ENCODE measurements at places on chromosomes 1 and 21. TPM values are rescaled to one million over a fixed set of nuclear protein-coding genes. Genes with fewer than 3 reads are reported as not detected.
A peak's percentile ranks its signal among the peaks of the same experiment; 100 is the strongest.

DNA sequence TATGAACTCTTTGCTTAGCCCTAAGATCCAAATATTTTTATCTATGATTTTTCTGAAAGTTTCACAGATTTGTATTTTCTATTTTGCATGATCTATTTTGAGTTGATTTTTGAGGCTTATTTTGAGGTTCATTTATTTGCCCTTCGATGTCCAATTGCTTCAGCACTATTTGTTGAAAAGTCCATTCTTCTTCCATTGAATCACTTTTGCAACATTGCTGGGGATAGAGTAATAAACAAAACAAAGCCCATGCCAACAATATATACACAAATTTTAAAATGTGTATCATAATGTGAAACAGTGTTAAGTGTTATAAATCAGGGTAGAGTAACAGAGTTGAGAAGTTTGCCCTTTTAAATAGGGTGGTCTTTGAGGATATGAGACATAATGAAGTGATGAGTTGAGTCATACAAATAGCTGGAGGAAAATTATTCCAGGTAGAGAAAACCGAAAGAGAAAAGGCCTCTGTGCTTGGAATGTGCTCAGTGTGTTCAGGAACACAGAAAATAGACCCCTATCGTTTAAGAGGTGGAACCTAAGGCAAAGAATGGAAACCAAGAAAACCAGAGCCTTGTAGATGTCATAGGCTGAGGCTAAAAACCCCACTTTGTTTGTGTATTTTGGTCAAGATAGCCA is 172.7 kb upstream of the NR5A2 start:
- no peak overlapping the region for H3K27ac ChIP-seq
- no peak for DNase-seq
- H3K4me1 ChIP-seq = no peaks in the 10 kb centered on the region
- no peaks in the 10 kb centered on the region for H3K27me3 ChIP-seq
- H3K4me3 ChIP-seq = no peak overlapping the region

DNA sequence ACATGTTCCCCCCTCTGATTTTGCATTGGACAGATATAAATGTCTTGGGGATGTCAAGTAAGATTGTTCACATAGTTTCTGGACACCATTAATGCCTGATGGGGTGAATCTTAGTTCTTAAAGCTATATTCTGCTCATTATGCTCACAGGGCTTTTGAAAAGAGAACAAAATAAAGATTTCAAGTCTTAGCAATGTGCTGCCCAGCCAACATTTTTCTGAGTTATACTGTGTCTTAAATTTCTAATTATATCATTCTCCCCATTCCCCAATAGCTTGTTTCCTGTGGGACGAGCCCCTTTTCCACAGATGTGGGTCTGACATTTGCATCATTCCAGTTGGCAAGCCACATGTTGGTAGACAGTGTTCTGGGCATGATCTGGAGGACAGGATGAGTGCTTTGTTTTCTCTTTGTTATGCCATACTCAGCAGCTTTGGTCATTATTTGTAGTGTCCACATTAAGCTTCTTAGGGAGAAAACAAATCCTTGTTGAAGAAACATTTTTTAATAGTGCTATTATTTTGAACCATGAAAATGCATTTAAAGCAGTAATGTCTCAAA is 32.8 kb downstream of the MTARC1 start:
- no peaks in the 10 kb centered on the region for H3K27me3 ChIP-seq
- no peaks in the 10 kb centered on the region for H3K36me3 ChIP-seq
- H3K4me3 ChIP-seq = no peak overlapping the region
- peaks cover 3% of the 10 kb centered on the region for H3K4me1 ChIP-seq

DNA sequence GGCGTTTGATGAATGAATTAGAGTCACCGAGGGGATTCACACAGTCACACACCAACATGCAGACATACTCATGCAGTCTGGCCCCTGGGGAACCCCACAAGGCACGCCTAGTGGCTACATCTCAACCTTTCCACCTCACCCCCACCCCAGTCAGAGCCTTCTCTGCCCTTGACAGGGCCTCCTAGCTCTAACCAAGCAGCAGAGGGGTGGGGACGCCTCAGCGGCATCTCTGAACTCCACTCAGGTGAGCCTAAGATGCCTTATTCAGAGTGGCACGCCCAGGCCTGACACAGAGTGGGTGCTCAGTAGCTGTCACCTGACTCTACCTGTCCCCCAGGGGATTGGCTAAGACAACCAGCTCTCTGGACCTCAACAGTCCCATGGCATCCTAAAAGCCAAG is 3.7 kb upstream of the SDC3 start:
- no peaks in the 10 kb centered on the region for H3K27me3 ChIP-seq
- no peak overlapping the region for H3K4me3 ChIP-seq
- H3K27ac ChIP-seq = no peak overlapping the region
- peak; percentile 63 for DNase-seq

DNA sequence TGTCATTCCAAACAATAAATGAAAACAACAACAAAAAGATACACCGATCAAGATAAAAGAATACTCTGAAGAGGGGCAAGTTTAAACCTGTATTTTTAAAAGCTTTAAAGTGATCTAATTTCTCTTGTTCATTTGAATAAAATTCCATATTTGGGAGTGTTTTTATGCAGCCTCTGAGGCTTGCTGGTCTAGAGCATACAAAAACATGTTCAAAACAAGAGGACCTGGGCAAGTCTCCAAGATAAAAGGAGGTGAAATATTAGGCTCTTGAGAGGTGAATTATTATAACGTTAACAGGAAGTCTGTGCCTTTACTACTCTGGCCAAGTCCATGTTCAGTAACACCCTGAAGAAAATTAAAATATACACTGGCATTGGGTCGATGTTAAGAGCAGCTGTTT is 20.1 kb downstream of the URB1 start:
- peaks cover 36% of the 10 kb centered on the region for H3K4me1 ChIP-seq
- peak; percentile 19 for DNase-seq
- no peaks in the 10 kb centered on the region for H3K27me3 ChIP-seq
- peak overlapping the region; percentile 84 for H3K27ac ChIP-seq
- peaks cover 35% of the 10 kb centered on the region for H3K36me3 ChIP-seq
- H3K4me3 ChIP-seq = no peak overlapping the region

Gene CFHR5
- not detected for total RNA-seq

Data from ascending aorta (tissue), 2 donors.